Uterus (tissue), 4 donors: ENCODE measurements at places on chromosomes 5 and 9. TPM values are rescaled to one million over a fixed set of nuclear protein-coding genes. Genes with fewer than 3 reads are reported as not detected.

- no peak for DNase-seq
- H3K27me3 ChIP-seq, result no peaks in the 10 kb centered on the region
- no peak overlapping the region for H3K4me3 ChIP-seq
- no peaks in the 10 kb centered on the region for H3K36me3 ChIP-seq
- H3K4me1 ChIP-seq, result no peaks in the 10 kb centered on the region
Measured at GRCh38 chr5:107135391-107135790, 535.3 kb downstream of the EFNA5 start.

DNA sequence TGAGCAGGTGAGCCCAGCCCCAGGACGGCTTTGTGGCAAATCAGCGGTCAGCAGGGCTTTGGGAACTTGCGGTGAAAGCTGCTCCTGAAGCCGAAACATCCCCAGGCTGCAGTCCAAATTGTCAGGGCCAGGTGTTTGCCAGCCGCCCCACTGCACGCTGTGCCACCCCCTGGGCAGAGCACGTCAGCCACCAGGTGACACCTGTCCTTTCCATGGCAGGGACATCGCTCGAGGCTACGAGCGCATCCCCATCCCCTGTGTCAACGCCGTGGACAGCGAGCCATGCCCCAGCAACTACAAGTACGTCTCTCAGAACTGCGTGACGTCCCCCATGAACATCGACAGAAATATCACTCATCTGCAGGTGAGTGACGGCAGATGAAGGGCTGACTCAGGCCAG lies 64.4 kb upstream of the CACNA1B start:
- no peak overlapping the region for H3K4me3 ChIP-seq
- H3K27ac ChIP-seq, result no peak overlapping the region
- no peak for DNase-seq
- no peaks in the 10 kb centered on the region for H3K36me3 ChIP-seq

DNA sequence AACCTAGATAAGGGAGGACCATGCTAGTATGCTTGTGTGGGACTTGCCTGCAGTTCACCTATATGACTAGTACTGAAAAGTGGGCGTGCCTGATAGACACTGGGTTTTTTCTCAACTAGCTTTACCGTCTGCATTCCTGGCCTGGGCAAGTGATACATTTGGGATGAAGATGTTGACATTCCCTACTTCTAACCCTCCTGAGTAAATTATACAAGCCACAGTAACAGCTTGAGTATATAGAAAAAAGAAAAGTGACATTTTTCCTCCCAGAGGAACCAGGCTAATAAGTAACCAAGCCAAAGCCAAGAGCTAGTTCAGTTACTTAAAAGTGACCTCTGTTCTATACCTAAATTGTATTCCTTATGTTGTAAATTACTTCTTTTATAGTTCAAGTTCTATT lies 153.8 kb upstream of the CYLC2 start:
- DNase-seq, result no peak
- no peak overlapping the region for H3K27ac ChIP-seq
- no peak overlapping the region for H3K4me3 ChIP-seq
- no peaks in the 10 kb centered on the region for H3K27me3 ChIP-seq

DNA sequence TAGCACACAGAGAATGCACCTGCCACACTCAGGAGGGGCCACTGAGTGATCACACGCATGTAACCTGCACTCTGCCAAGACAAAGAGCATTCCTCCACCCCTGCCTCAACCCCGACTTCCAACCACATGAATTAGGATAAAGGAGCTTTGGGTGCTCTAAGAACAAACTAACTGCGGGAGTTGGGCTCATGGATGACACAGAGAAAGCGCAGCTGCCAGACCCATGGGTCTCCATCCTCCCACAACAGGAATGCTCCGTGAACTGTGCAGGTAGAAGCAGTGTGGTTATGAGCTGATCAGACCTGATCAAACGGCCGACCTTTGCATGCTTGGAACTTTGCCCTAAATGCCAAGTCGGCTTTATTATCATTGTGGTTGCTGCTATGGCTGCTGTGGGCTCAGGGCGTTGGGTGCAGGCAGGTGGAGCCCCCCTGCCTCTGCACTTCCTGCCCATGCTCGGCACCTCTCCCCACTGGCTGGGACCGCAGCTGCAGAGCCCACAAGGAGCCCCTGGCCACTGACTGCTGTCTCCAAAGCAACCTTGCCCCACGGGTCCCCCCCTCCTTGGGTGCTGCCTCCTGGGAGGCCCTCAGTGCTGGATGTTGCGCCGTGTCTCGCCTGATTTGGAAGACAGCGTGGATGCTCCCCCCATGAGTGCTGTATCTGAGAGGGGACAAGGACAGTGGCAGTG lies 2.6 kb upstream of the SLC6A3 start:
- no peak for DNase-seq
- H3K4me3 ChIP-seq, result no peak overlapping the region
- H3K36me3 ChIP-seq, result no peaks in the 10 kb centered on the region
- H3K4me1 ChIP-seq, result no peaks in the 10 kb centered on the region
- H3K27me3 ChIP-seq, result peaks cover 20% of the 10 kb centered on the region

- no peaks in the 10 kb centered on the region for H3K36me3 ChIP-seq
- H3K4me3 ChIP-seq, result no peak overlapping the region
- H3K27me3 ChIP-seq, result no peaks in the 10 kb centered on the region
- no peak overlapping the region for H3K27ac ChIP-seq
Measured at GRCh38 chr5:142955628-142956027, 185.5 kb downstream of the ARHGAP26 start.

- no peaks in the 10 kb centered on the region for H3K4me1 ChIP-seq
- H3K27me3 ChIP-seq, result no peaks in the 10 kb centered on the region
- no peak overlapping the region for H3K27ac ChIP-seq
- no peak overlapping the region for H3K4me3 ChIP-seq
- DNase-seq, result no peak
- H3K36me3 ChIP-seq, result no peaks in the 10 kb centered on the region
Measured at GRCh38 chr5:157519579-157520253, 55.9 kb downstream of the ADAM19 start.

- H3K36me3 ChIP-seq, result no peaks in the 10 kb centered on the region
- no peak for DNase-seq
- H3K27ac ChIP-seq, result no peak overlapping the region
- no peaks in the 10 kb centered on the region for H3K27me3 ChIP-seq
- no peaks in the 10 kb centered on the region for H3K4me1 ChIP-seq
Measured at GRCh38 chr5:36740259-36740898, 134.0 kb downstream of the SLC1A3 start.

DNA sequence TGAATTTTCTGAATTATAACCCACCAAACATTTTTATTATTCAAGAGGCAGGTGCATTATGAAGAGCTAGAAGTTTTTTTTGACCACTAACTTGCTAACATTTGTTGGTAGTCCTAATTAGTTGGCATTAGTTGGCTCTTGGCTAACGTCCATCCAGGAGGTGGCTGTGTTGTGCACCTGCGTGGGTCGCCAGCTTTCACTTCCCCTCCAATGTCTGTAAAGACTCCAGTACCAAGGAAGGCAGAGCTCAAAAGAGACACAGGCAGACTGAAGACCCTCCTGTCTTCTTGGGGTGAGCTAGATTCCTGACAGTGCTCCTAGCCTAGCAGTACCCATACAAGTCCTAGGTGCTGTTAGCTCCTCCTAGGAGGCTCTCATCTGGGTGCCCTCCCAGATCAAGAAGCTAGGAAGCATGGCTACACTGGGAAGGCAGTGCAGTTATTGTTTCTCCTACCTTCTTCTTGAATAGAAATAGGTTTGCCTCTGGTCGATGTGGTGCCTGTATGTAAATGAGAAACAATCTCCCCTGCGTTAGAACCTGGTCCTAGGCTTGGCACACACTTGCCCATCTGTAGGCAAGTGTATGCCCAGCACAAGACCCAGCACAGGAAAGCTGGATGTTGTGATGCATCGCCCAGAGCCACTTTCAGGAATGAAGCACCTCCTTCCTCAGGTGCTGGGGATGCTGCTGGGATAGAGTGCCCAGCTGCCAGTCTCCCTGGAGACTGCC lies 190.9 kb downstream of the ICE1 start:
- H3K4me3 ChIP-seq, result no peak overlapping the region
- no peak overlapping the region for H3K27ac ChIP-seq
- DNase-seq, result no peak

GRCh38 chr5:126615286-126615685 lies 14.5 kb downstream of the PHAX start:
- no peak overlapping the region for H3K27ac ChIP-seq
- no peak overlapping the region for H3K4me3 ChIP-seq
- H3K4me1 ChIP-seq, result no peaks in the 10 kb centered on the region
- no peak for DNase-seq
- no peaks in the 10 kb centered on the region for H3K36me3 ChIP-seq

DNA sequence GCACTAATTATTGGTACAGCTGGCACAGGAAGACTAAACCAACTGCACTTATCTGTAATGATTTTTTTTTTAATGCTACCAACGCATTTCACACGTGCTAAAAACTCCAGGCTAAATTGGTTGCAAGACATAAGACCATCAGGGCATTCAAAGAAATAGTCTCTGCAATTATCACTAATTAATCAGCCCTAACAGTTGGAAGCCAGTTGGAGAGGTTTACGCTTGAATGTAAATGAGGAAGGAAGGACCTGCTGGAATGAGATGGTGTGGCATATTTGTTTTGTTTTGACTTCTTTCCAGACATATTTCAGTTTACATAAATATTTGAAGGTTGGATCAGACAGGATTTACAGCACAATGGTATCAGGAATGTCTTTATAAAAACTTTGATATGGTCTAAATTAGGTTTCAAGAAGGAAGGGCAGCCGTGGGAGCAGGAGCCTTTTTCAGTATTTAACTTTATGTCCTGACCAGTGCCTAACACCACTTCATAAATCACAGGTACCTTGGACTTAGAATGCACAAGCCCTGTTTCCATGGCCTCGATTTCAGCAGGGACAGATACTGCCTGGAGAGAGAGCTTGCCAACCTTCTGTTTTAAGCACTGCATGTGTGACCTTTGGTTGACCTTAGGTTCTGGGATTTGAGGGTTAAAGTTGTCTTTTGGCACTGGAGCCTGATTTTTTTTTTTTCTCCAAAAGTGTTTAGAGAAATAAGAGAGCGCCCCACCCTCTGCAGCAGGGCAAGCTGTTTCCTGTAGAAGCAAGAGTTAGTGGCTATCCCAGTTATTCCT lies 199.8 kb upstream of the MAP3K1 start:
- no peaks in the 10 kb centered on the region for H3K36me3 ChIP-seq
- H3K4me3 ChIP-seq, result no peak overlapping the region
- no peak for DNase-seq
- H3K27me3 ChIP-seq, result no peaks in the 10 kb centered on the region
- H3K27ac ChIP-seq, result no peak overlapping the region

Gene KIAA0825
- 5.9 TPM for total RNA-seq

Gene CBY3
- total RNA-seq, result not detected

Gene MEIKIN
- total RNA-seq, result not detected
